Stimulated activated CD4-positive, alpha-beta T cell treated with anti-CD3 and anti-CD28 coated beads, Interleukin-2, amount 100 ng/mL, for 4 hours (primary cell): ENCODE measurements at places on chromosomes 3 and 15.

DNA sequence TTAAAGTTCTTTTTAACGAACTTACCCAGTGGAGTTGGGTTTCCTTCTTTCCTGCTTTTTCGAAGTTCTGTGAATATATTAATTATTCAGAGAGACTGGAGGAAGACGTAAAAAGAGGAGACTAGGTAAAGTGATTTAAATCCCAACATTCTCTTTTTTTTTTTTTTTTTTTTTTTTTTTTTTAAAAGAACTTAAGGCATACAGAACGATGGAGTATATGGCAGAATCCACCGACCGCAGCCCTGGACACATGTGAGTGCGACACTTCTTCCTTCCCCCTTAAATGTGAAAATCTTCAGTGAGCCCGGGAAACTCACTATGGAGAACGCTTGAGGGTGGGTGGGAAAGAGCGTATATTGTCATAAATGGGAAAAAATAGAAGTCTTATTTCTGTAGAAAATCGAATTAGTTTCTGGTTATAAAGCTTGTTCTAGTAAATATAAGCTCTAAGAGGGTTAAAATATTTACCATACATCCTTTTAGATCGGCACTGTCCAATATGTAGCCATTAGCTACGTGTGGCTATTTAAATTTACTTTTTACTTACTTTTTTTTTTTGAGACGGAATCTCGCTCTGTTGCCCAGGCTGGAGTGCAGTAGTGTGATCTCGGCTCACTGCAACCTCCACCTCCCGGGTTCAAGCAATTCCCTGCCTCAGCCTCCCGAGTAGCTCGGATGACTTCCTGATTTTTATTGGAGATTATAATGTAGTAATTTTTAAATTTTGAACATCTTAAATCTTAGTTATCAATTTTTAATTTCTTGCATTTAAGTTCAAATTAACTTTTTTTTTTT, 892 bp downstream of the NMD3 start:
- no peak for DNase-seq

DNA sequence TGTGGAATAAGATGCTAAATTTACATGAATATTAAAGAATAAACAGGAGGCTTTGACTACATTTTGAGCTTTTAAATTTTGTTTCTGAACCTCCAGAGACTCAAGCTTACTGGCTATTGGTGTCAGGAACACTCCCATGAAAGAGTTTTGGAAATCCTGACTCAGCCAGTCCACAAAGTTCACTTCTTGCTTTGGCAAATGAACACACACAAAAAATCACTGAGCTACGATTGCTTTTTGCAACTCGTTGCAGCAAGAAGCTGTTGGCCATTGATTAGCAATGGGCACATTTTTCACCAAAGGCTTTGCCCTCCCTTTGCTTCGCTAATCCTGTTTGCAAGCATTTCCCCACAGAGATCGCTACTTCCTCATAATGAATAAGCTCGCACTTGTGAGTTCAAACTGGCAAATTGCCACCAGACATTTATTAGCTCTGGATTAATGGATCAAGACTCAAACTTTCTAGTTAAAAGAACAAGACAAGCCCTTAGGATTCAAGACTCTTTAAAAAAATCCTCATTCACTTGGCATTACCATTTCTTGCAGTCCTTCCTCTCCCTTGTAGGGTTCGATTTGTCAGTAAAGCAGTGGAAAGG, 343.2 kb upstream of the ONECUT1 start:
- DNase-seq = no peak

DNA sequence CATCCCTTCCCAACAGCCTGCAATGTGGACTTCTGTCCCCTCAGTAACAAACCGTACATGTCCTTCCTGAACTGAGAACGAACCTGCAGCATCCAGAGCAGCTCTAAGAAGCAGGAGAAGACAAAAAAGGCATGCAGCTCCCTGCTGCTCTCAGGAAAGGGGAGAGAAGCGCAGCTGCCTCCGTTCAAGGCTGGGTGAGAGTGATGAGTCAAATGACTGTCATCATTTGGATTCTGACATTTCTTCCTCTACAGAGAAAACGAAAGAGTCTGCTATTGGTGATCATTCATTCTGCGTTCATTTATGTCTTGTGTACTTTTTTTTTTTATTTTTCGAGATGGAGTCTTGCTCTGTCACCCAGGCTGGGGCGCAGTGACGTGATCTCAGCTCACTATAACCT, 677.8 kb downstream of the FHIT start:
- no peak for DNase-seq

- no peak for DNase-seq
These were observed 1540.6 kb upstream of the GBE1 start for GRCh38 chr3:83302091-83302490.

GRCh38 chr3:108117241-108117775, 26.5 kb upstream of the CD47 start:
- no peak for DNase-seq

DNA sequence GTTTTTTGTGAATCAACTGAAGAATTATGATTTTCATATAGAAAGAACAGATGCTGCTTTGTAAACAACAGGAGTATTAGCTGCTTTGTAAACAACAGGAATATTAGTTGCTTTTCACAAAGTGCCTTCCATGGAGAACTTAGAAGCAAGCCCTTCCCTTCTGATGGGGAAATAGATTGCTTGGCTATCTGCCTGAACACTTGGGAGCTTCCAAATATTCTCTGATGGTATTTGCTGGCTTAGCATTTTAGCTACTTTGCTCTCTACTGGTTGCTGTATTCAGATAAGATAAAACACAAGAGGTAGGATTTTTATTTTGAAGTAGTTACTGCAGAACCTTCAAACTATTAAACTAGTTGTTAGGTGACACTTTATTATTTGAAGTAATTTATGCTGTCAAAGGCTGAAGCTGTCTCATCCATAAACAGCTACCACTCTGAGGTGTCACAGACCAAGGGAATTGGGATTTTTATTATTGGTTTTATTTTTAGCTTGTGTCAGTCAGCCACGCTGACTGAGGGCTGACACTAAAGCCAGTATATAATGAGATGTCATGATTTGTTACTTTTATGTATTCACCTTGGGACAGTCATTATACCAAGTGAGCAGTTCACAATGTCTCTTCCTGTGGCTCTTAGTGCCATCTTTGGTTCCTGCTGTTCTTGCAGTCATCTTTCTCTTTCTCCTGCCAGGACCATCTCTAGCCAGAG, 50.0 kb downstream of the ZIC1 start:
- no peak for DNase-seq

- no peak for DNase-seq
These were observed 82.7 kb upstream of the VGLL3 start for GRCh38 chr3:87073496-87074145.

DNA sequence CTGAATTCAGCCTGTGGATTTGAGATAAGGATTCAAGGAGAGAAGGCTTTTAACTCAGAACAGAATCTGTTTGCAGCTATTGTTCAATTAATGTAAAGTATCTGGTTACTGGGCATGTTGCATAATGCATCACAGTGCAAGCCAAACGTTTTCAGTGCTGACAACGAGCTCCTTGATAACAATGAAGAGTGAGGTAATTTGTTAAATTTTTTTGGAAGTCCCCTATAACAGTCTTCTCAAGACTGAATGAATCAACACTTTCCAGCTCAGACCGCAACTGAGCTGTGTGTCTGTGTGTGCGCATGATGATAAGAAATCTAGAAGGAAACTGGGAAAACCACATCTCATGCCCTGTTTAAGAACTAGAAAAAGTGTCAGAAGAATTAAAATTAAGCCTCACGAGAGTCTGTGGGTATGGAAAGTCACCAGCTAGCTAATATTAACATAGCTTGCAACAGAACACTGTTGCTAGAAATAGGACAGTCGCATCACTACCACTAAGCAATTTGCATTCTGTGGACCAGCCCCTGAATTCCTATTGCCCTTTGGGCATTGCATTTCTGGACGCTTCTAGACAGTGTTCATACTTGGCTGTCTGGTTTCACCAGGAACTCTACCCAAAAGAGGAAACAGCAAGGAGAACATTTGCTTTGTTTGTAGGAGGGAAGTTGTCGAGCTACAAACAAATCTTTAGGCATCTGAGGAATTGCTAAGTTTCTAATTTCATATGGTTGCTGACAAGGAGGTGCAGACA, 43.7 kb upstream of the ATP2C1 start:
- DNase-seq = peak; percentile 15

- DNase-seq = no peak
These were observed 81.5 kb downstream of the TJP1 start for GRCh38 chr15:29740692-29741311.

DNA sequence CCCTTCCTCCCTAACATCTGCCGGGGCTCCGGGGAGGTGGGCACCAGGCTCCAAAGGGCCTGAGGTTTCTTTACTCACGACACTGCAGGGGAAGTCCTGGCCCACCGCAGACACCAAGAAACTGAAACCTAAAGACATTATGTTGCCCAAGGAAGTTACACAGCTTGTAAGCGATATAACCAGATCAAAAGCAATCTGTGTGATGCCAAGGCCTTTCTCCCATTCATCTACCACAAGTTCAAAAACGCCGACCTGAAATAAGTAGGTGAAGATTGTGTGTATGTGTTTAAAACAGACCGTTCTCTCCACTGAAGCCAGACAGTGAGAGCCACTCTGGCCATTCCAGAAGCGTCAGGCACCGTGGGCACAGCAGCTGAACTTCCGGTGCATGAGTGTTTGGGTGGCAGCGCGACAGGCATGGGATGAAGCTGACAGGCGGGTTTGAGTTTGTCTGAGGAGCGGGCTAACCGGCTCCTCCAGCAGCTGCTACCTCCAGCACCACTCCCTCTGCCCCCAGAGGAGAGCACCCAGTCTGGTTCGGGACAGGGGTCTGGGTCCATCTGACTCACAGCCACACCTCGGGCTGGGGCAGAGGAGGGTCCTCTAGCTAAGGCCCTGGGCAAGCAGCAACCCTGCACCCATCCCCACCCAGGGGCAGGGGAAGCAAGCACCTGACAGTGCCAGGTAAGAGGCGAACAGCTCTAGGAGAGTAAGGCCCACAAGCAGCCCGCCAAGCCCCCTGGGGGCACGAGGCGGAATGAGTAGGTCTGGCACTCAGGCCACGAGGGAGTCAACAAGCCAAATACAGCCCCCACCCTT, 1.3 kb downstream of the TNK2 start:
- peak; percentile 59 for DNase-seq

DNA sequence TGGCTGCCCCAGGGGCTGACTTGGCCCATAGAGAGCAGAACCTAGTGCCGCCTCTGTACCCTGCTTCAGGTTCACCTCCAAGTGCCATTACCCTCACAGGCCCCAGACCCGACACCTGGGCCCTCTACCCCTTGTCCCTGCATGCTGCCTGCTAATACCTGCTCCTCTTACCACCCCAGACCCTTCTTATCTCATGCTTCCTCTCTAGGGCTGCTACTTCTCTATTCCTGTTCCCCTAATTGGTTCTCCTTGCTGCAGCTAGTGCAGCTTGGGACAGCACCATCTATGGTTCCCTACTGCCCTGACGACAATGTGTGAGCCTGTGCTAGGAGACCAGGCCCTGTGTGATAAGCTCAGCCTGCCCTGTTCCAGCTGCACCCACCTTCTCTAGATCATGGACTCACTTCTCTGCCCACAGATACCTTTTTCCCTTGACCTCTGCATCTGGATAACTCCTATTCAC, 15.3 kb downstream of the HDAC11 start:
- DNase-seq = no peak

DNA sequence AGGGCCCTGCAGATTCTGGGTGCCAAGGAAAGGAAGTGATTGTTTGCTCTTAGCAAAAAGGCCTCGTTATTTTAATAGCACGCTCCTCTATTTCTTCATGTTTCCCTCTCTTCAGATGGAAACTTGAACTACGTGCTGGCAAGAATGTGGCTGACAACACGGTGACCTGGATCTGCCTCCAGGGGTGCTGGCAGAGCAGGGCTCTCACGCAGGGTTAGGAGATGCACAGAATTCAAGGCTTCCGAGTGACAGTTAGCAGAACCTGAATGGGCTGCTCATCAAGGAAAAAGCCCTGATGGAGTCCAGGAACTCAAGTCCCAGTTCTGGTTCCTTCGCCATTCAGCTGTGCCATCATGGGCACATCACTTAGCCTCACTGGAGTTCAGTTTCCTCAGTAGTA, 22.7 kb downstream of the CYP19A1 start:
- DNase-seq = no peak

- DNase-seq = no peak
These were observed 80.1 kb downstream of the EBLN2 start for GRCh38 chr3:73141525-73141924.

DNA sequence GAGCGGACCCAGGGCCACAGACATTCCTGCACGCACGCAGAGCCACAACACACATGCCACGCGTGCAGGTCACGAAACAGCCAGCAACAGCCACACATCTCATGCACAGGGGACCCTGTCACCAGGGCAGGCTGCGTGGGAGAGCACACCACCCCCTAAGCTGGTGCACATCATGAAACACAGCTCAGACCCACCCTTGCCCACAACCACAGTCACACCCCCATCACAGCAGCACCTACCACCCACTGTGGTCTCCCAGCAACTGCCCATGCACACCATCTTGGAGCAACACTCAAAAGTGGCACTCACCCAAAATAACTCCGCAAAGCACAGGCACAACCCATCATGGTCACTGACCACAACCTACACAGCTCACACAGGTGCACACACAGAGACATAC, 75.7 kb downstream of the OCA2 start:
- DNase-seq = no peak

DNA sequence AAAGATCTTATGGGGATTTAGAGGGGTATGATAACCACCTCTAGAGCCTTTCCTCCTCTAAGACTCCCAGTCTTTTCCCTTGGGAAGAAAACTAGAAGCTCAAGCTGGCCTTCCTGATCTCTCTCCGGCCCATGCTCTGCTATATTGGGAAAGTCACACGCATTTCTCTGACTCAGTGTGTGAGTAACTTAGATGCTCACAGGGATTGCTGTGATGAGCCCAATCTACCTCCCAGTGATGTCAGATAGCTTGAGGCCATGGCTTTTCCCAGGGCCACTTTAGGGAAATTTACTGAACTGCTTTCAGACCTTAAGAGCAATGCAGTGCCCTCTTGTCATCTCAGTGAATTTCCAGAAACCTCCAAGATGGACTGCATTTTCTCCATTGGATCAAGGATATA, 8.6 kb upstream of the ST8SIA2 start:
- DNase-seq = no peak

DNA sequence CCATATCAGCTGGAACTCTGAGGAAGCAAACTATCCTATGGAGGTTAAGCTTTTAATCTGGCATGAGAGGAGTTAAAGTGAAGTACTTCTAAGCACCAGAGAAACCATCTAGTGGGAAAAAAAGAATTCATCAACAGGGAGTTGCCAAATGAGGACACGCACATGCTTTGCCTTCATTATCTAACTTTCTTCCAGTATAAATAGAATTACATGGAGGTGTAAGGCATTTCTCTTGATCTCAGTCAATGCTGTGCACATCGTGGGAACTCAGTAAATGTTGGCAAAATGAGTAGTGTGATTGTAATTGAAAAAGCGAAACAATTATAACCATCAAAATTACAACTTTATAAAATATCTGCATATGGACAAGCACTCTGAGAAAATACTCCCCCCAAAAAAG, 8.0 kb upstream of the GSK3B start:
- DNase-seq = no peak
